T-helper 2 cell (primary cell): ENCODE measurements at places on chromosomes 5 and 9.

DNA sequence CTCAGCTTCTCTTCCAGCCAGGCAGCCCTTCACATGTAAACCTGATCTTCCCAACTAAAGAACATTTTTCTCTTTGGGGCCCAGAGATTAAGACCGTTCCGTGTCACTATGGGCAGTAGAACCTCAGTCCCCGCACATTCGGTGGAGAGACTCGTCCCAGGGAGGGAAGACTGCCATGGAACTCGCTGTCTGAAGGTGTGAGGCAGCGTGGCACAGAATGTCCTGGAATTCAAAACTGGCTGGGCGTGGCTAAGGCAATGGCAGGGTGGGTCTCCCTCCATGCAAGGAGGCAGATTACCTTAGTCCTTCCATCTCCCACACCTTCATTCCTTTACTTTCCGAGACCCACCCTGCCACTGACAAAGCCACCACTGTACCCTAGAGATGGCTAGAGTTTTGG is 57.4 kb upstream of the ZNF354A start:
- DNase-seq, result no peak

DNA sequence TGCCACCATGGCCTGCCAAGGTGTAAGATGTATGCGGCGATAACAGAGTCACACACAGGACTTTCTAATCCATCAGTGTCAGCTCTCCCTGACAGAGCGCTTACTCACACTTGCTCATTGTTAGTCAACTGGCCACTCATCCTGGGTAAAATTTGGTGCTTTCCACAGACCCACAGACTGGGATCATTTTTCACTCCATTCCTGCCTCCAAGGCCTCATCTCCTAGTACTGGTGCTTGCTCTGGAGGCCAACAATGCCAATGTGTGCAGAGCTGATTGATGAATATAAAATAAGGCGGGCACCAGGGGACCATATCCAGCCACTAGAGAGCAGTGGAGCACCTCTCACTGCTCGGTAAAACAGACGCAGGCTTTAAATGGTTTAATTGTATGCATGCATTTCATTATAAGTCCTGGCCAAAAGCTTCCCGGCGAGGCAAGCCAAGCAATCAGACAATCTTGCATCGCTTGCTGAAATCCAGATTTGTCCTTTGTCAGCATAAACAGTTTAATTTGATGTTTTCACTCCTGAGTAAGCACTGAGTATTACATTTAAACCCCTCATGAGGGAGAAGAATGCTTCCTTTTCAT is 22.3 kb downstream of the PSMB7 start:
- DNase-seq, result no peak

DNA sequence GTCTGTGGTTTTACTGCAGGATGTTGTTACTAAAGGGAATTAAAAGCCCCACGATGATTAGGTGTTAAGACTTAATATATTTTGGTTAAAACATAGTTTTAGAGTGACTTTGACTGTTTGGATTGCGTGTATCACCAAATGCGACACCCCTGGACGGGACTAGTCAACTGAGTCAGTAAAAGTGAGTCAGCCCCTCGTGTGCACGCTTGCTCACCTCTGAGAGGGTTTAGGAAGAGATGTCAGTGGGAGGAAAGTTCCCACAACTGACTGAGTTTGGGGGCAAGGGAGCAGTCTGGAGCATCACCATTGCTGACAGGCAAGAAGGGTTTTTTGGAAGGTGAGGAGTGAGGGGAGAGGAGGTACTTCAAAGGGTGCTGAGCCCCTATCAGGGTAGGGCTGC is 14.4 kb upstream of the DMRT3 start:
- no peak for DNase-seq

DNA sequence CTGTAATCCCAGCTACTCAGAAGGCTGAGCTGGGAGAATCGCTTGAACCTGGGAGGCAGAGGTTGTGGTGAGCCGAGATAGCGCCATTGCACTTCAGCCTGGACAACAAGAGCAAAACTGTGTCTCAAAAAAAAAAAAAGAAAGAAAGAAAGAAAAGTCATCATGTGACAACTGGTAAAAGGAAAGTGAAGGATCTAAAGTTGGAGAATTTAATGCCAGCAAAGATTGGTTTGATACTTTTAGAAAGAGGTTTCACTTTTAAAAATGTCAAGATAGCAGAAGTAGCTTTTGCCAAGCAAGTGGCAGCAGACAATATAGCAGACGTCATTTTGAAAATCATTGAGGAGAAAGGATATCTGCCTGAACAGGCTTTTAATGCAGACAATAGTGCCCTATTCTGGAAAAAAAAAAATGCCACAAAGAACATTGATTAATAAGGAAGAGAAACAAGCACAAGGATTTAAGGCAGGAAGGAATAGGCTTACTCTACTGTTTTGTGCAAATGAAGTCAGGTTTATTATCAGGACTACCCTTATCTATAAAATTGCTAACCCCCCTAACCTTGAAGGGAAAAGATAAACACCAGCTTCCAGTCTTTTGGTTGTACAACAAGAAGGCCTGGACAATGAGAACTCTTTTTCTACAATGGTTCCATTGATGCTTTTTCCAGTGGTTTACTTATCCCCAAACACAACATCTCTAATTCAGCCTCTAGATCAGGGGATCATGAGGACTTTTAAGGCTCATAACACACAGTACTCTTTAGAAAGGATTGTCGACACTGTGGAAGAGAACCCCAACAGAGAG is 12.0 kb downstream of the PKD2L2 start:
- DNase-seq, result no peak

DNA sequence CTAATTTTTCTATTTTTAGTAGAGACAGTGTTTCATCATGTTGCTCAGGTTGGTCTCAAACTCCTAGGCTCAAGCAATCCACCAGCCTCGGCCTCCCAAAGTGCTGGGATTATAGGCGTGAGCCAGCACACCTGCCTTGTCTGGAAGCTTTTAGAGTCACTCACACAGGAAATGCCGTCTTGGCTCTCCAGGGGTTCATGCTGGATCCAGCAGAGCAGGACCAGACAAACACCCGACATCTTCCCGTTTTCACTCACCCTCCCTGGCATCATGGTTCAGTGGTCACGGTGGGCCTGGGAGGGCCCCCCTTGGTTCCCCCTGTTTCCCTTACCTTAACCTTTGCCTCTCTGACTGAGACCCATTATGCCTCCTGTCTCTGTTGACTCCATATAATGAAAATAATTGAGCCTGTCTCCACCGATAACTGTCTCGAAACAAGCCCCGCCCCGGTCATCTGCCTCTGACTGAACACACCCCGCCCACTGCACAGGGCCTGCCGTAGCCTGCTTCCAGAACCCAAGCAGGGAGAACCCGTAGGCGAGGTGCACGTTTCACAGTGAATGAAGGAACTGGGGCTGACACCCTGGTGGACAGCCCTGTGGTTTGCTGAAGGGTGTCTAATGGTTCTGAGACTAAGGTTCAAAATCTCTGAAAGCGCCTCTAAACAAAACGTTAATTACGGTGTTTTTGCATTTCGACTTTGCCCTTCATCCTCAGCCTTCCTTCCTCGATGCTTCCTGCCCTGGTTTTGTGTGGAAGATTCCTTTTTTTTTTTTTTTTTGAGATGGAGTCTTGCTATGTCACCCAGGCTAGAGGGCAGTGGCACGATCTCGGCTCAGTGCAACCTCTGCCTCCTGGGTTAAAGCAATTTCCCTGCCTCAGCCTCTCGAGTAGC is 39.7 kb upstream of the SPRY4 start:
- DNase-seq, result no peak

DNA sequence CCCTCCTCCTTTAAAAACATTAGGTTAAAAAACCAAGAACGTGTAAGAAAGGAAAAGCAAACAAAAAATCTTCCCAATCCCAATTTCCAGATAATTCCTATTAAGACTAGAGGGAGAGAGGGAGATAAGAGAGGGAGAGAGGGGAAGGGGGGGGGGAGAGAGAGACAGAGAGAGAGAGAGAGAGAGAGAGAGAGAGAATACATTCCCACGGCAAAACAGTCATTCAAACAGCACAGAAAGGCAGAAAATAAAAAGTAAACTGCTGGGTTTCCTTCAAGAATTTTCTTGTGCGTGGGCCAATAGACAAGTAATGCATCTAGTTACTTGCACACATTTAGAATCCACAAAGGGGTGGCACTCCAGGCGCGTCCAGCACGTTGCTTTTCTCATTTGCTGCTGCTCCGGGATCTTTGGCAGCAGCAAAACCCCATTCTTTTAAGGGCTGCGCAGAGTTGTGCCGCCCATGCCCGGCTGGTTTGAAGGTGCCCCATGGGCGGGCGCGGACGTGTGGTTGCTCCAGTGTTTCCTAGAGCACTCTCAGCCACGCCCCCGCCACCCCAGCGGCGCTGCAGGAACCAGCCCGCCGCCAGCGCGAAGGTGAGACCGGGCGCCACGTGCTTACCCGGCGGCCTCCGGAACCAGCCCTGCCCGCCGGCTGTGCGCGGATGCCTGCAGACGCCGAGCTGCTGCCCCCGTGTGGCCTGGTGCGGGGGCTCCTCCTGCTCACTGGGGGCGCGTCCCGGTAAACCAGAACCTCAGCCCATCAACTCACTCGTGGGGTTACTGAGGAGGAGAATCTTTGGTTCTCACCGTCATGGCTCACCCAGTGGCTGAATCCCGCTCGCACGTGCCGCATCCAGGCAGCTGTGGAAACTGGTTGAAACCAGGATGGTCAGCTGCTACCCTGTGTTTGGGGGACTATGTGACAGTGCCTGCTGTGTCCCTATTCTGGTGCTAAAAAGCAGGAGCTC is 44.6 kb downstream of the STC2 start:
- DNase-seq, result peak; percentile 45

GRCh38 chr5:79236362-79236969 is 535 bp downstream of the JMY start:
- peak; percentile 51 for DNase-seq
